ENCODE measurements at places on chromosomes 16 and 17.

GRCh38 chr17:42362245-42362961 lies 25.8 kb downstream of the STAT3 start:
- H3K4me1 ChIP-seq: peaks cover 81% of the 10 kb centered on the region
- peaks cover 58% of the 10 kb centered on the region for H3K36me3 ChIP-seq
- H3K27me3 ChIP-seq: no peaks in the 10 kb centered on the region
- no peak overlapping the region for H3K4me3 ChIP-seq
- DNase-seq: no peak

- no peaks in the 10 kb centered on the region for H3K27me3 ChIP-seq
- no peak overlapping the region for H3K4me3 ChIP-seq
- H3K27ac ChIP-seq: no peak overlapping the region
- no peak for DNase-seq
- H3K4me1 ChIP-seq: peaks cover 37% of the 10 kb centered on the region
Observed at GRCh38 chr16:87704754-87705353, 60.9 kb downstream of the KLHDC4 start.

DNA sequence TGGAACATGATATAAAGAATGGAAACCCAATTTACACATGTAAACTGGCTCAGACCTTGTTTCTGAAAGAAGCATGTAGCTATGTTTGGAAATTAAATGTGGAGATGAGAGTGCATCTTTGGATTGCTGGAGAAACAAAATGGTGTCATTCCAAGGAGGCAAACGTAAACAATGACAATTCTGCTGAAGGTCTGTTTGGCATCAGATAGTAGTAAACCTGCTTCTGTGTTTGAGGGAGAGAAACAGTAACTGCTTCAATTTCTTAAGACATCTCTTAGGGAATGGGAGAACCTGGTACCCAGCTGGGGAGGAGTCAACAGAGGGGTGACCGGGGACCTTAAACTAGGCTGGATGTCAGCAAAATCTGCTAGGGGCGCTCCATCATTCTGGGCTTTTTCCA lies 23.5 kb downstream of the GPRC5B start:
- H3K36me3 ChIP-seq: no peaks in the 10 kb centered on the region
- H3K27me3 ChIP-seq: no peaks in the 10 kb centered on the region
- DNase-seq: no peak
- no peak overlapping the region for H3K4me3 ChIP-seq
- no peaks in the 10 kb centered on the region for H3K4me1 ChIP-seq
- H3K27ac ChIP-seq: no peak overlapping the region

- no peaks in the 10 kb centered on the region for H3K4me1 ChIP-seq
- H3K27me3 ChIP-seq: peaks cover 31% of the 10 kb centered on the region
- no peak overlapping the region for H3K27ac ChIP-seq
- H3K36me3 ChIP-seq: no peaks in the 10 kb centered on the region
Observed at GRCh38 chr17:34222722-34223497, 32.2 kb upstream of the CCL2 start.

- H3K27ac ChIP-seq: no peak overlapping the region
- H3K36me3 ChIP-seq: no peaks in the 10 kb centered on the region
- H3K27me3 ChIP-seq: no peaks in the 10 kb centered on the region
- H3K4me1 ChIP-seq: peaks cover 7% of the 10 kb centered on the region
- no peak overlapping the region for H3K4me3 ChIP-seq
- DNase-seq: no peak
Observed at GRCh38 chr16:23318639-23319038, 16.5 kb downstream of the SCNN1B start.

- no peaks in the 10 kb centered on the region for H3K4me1 ChIP-seq
- H3K27ac ChIP-seq: no peak overlapping the region
- H3K27me3 ChIP-seq: no peaks in the 10 kb centered on the region
- H3K36me3 ChIP-seq: no peaks in the 10 kb centered on the region
Observed at GRCh38 chr17:20992416-20992815, 50.4 kb downstream of the USP22 start.

DNA sequence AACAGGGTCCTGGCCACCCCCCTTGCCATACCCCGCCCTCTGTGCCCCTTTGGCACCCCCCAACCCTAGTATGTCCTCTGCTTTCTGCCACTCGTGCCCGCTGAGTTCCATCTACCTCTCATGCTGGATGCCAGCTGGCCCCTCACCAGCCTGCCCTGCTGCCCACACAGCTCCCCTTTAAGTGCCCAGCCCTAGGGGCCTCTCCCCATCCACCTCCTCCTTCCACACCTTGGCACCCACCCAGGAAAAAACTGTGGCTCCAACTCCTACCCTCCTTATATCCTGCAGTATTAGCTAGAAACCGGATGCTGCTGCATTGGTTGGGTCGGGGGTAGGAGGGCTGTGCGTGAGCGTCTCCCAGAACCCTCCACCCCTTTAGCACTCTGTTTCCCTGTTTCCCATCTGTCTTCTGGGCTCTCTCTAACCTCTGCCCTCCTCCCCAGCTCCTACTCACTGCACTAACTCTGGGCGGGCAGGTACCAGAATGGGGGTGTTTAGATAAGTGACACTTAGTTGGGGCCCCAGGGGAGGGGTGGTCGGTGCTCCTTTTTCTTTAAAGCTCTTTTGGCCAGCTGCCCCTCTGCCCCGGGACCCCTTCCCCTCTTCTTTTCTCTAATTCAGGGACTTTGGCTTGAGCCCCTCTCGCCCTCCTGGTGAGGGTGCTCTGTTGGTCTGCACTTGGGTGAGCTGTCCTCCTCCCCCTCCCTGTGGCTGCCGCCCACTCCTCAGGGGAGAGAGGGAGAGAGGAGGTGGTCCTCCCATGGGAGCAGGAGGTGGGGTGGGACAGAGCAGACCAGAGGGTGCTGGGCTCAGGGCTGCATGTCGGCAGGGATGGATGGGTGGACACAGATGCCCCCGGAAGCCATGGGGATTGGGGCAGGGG lies 9.9 kb downstream of the NR1D1 start:
- DNase-seq: no peak
- H3K4me1 ChIP-seq: peaks cover 12% of the 10 kb centered on the region
- no peak overlapping the region for H3K27ac ChIP-seq
- H3K27me3 ChIP-seq: no peaks in the 10 kb centered on the region
- H3K4me3 ChIP-seq: no peak overlapping the region

- no peak overlapping the region for H3K27ac ChIP-seq
- H3K36me3 ChIP-seq: no peaks in the 10 kb centered on the region
- no peak for DNase-seq
- no peaks in the 10 kb centered on the region for H3K27me3 ChIP-seq
Observed at GRCh38 chr17:27771586-27771985, 28.7 kb downstream of the NOS2 start.

DNA sequence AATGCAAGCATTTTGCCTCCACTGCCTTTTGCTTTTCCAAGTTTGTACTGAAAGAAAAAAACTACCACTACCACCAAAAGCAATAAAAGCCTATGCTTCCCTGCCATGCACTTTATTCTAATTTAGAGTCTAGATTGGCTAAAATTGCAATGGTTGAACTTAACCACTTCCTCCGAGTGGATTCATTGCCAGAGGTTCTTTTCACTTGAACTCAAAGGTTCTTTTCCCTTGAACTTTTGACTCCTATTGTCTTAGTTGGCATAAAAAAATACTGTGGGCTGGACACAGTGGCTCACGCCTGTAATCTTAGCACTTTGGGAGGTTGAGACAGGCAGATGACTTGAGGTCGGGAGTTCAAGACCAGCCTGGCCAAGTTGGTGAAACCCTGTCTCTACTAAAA lies 319.8 kb upstream of the GOT2 start:
- peaks cover 2% of the 10 kb centered on the region for H3K27me3 ChIP-seq
- H3K4me3 ChIP-seq: no peak overlapping the region
- no peaks in the 10 kb centered on the region for H3K36me3 ChIP-seq

DNA sequence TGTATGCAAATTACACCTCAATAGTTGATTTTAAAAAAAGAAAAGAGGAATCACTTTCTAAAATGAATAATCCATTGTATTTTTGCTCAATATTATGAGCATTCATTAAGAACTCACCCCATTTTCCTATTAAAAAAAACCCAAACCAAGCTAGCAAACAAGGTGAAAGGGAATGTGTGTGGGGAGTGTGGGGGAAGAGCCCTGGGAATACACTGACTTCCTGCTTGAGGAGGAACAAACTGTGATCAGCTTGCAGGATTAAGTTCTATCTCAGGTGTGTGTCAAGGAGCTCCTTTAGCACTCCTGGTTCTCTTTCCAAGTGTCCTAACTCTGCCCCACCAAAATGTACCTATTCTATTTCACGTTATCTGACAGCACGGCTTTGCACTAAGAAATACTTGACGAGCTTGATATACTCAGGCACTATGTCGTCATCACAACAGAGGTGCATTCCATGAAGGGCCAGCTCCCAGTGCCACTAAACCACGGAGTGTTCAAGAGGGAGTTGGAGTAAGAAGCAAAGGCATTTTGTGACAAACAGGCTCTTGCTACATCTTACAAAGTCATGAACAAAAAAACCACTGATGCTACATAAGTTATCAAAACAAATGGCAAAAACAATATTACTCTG lies 73.2 kb downstream of the MYH10 start:
- H3K36me3 ChIP-seq: no peaks in the 10 kb centered on the region
- H3K27me3 ChIP-seq: peaks cover under 1% of the 10 kb centered on the region
- H3K4me1 ChIP-seq: no peaks in the 10 kb centered on the region
- H3K27ac ChIP-seq: no peak overlapping the region
- H3K4me3 ChIP-seq: no peak overlapping the region
- DNase-seq: no peak

DNA sequence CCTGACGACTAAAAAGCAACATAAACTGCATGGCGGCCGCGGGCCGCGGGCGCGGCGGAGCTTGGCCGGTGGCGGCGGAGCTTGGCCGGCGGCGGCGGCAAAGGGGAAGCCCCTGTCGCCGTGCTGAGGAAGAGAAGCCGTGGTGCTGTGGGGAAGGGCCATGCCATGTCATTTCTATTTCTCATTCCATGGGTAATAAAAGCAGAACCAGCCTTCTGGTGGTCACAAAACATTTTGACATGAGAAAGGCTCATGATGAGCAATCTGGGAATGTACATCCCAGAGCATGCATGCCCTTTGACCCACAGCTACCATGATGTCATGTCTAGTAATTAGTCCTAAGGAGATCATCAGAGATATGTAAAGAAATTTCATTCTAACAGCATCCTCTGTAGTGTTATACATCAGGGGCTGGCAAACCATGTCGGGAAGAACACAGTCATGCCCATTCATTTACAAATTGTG lies 23.9 kb upstream of the HEATR6 start:
- peak; percentile 62 for DNase-seq
- H3K36me3 ChIP-seq: no peaks in the 10 kb centered on the region
- peaks cover 14% of the 10 kb centered on the region for H3K27me3 ChIP-seq
